ENCODE measurements at places on chromosomes 3 and 15.

DNA sequence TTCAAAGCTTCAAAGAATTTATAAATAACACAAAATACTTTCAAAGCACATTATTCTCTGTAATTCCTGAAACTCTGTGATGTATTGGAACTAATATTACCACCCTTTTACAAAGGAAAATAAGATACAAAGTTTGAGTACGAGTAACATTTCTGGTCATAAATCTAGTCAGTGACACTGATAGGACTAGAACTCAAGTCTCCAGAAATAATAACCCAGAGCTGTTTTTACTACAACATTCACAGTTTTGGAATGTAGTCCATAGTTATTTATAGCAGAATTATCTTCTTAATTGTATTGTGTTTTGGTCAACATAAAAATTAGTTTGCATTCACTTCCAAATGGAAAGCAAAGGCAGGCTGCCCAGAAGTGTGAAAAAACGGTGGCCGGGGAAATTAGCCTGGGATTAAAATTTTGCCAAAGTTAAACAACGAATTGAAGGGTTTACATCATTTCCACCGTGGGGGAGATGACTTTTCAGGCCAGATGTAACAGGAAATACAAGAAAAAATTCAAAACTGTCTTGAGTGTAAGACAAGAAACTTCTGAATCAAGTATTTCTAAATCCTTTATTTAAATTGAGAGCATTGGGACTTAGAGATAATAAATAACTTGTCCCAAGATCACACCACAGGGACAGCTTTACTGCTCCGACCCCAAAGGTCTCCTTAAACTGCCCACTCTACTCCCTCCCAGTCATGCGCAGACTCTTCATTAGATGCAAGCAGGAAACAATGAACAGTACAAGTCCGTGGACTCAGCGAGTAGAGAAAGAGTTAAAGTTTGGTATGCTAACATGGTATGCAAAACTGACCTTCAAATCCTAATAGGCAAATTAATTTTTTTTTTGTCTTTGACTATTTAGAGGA, 74.3 kb upstream of the VGLL4 start:
- no peak for DNase-seq

DNA sequence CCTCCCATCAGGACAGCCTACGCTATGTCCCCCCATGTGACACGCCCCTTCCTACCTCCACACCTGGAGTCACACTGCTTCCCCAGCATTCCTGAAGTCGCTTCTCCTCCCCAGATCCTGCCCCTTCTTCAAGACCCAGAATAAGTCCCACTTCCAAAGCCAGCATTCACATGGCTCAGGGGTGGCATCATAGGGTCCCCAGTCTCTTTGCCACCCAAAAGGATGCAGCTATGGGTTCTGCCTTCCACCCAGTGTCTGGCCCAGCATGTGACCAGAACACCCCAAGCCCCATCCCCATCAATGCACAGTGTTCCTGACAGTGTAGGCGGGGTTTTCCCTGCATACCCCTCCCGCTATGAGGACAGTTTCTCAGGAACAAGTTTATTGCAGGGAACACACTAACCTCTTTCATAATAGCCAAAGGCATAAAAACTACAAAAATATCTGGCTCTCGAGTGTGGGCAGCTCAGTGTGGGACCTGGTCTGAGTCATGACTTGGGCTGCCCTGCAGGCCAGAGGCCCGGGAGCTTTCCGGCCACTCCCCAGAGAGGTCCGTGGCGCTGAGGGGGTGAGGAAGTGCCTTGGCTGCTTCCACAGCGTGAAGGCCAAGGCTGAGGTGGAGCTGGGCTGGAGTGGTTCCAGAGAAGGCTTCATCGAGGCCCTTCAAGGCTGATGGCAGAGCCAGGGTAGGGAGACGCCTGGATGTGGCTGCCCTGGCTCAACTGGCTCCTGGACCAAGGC, 5.8 kb downstream of the ISLR start:
- no peak for DNase-seq

GRCh38 chr15:25849157-25849921, 13.8 kb downstream of the ATP10A start:
- DNase-seq = no peak

DNA sequence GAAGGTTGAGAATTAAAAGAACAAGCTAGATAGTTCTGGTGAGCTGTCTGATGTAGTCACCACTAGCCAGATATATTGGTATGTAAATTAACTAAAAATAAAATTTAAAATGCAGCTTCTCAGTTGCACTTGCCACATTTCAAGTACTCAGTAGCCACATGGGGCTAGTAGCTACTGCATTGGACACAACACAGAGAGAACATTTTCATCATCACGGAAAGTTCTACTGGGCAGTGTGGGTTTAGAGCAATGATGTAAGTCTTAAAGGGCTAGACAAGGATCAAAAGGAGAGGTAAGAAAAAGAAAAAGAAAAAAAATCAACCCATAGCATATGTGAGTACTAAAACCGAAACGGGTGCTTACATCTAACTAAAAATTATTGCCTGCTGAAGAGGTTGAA, 282.4 kb upstream of the LRRFIP2 start:
- DNase-seq = no peak

DNA sequence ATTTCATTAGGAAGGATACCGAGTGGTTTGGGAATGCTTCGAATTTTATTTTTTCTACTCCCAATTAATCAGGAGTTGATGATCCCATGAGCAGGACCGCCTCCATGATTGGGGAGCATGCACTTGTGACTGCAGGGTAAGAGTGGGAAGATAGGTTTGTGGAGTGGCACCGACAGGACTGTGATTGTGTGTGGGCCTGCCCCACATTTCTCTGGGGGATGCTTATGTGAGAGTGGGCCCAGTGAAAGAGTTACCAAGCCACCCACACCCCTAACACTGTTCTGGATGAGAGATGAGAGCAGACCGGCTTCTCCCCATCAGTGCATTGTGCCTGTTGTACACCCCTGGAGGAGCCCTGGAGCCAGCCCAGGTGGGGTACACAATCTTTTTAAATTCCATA, 76.7 kb downstream of the LHFPL4 start:
- no peak for DNase-seq

DNA sequence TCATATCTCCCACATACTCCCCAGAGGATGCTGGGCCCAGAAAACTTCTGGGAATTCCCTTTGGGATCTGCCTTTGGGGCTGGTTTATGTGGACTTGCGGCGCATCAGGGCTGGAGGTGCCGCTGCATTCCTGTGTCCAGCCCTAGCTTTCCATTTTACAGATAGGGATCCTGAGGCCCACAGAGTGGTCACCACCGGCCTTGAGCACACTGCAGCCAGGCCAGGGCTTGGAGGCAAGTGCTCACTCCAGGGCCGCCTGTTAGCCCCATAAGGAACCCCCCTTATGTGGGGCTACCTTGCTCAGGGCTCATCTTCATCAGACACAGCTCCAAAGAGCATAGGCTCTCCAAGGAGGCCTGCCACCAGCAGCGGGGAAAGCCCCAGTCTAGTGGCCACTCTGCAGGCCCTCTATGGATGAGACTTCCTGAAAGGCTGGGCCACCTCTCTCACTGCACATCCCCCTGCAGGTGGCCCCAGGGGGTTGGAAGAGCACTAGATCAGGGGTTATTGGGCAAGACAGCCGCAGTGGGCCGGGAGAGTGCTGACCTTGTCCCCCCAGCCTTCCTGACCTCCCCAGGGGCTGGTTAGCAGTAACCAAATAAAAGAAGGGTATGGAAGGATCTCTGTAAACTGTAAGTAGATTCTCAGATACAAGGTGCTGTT, 9.2 kb upstream of the ATP2B2 start:
- no peak for DNase-seq

DNA sequence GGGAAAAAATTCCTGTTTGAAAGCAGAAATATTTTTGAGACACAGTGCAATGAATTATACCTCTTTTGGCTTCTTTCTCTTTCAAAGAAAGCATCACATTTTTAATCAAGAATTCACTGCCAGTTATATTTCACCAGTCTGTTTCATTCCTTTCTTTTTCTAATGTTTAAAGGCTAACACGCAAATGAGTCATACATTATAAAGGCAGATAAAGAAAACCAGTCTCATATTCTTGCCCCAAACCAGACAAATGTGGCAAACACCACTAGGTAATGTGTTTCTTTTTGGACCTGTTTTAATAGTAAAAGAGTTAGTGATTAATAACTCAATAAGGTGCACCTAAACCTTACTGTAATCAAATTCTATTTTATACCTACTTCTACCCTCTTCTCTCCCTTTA, 83.8 kb downstream of the PLOD2 start:
- DNase-seq = no peak

GRCh38 chr15:90585863-90586262, 56.1 kb downstream of the CRTC3 start:
- no peak for DNase-seq

- DNase-seq = no peak
Observed at GRCh38 chr3:188583341-188584161, 429.6 kb downstream of the LPP start.

DNA sequence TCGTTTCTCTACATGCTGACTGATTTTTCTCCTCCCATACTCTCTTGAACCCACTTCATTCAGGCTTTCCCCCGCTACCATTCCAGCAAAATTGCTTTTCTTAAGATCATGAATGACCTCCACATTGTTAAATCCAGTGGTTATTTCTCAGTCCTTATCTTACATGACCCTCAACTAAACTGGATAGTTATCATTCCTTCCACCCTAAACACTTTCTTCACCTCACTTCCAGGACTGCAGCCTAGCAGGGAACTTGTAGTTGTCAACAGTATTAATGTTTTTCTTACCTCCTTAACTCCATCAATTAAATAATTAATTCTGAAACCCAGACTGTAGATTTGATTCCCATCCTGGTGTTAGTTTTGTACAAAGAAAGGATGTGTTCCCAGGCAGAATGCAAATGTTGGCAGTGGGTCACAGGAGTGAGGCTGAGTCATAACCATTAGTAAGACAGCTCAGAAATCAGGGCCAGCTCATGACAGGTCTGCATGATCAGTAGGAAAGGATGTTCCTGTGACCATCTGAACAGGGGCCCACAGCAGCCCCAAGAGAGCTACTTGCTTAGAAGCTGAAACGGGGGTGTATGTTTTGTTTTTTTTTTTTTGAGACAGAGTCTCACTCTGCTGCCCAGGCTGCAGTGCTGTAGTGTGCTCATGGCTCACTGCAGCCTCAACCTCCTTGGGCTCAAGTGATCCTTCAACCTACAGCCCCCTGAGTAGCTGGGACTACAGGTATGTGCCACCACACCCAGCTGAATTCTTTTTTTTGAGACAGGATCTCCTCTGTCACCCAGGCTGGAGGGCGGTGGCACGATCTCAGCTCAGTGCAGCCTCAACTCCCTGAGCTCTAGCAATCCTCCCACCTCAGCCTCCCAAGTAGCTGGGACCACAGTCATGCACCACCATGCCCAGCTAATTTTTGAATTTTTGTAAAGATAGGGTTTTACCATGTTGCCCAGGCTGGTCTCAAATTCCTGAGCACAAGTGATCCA, 9.1 kb downstream of the BCL2L10 start:
- DNase-seq = no peak

DNA sequence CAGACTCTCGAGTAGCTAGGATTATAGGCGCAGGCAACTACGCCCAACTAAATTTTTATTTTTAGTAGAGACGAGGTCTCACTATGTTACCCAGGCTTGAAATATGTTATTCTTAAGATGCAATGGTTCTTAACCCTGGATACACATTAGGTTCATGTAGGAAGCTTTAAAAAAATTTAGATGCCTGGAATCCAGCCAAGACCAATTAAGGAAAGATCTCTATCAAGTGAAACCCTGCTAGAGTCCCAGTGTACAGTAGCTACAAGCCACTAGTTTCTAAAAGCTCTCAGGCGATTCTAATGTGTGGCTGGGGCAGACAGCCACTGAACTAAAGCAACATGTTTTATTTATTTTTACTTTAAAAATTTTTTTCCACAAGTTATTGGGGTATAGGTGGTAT, 33.2 kb downstream of the TRIM69 start:
- DNase-seq = no peak
